ENCODE measurements at places on chromosomes 12 and 14.

DNA sequence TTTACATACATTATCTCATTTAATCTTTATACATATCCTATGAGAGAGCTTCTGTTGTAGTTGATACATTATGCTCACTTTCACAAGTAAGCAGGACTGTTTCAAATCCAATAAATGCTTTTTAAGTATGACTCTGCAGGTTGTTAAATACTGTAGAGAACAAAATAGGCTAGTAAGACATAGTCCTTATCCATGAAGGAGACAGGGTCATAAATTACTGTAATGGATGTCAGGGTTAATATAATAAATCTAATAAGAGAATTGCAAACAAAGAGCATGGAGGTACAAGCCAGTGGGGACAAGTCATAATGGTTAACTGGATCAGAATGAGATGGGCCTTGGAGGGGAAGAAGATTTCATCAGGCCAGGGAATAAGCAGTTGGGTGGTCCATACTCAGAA, 303.8 kb upstream of the RGS6 start:
- no peak for DNase-seq

DNA sequence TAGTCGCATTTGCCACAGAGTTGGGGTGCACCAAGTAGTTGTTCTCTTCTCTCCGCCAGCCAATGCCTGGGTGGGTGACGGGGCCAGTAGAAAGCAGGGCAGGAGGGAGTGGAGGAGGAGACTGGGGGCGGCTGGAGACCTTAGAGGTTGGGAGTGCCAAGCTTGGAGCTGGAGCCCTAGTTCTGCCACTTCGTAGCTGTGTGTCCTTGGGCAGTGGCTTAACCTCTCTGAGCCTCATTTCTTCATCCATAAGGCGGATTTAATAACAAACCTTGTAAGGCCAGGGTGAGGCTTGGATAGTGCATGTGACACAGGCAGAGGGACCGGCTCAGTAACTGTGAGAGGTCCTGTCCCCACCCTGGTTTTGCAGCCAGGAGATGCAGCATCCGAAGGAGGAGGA, 81.1 kb upstream of the LHX5 start:
- no peak for DNase-seq

DNA sequence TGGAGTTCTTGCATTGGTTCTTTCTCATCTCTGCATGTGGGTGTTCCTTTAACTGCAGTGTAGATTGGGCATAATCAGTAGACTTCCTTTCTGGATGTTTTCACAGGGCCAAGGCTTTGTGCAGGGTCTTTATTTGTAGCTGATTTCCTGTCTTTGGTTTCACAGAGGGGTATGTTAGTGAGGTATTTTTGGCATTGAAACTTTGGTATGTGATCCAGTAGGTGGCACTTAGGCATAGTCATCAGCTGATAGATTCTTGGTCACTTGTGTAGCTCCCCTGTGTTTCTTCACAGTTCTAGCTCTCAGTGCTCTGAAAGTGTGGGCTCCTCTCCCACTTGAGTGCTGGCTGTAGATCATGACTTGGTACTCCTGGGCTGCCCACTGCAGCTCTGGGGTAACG, 52.7 kb upstream of the LMO3 start:
- no peak for DNase-seq

GRCh38 chr12:53617700-53618099, 8.5 kb downstream of the ATF7 start:
- DNase-seq, result no peak

- DNase-seq, result no peak
Observed at GRCh38 chr12:93308281-93308680, 69.4 kb upstream of the NUDT4 start.

GRCh38 chr14:99484106-99484505, 2.9 kb downstream of the CCNK start:
- DNase-seq, result no peak

DNA sequence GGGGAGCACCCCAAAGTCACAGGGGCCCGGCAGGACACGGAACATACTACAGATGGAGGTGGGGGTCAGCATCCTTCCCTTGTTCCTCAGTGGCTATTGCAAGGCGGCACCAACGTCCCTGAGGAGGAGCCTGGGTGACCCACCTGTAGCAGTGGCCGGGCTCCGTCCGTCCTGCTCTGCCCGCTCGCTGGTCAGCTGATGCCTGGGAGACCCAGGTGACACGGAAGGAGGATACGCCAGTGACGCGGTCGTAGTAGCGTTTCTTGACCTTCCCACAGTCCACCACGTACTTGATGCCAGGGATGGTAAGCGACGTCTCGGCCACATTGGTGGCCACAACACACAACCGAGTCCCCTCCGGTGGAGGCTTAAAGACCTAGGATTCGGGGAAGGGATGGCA, 24.7 kb downstream of the DHX37 start:
- no peak for DNase-seq

GRCh38 chr12:6936636-6937480, 6.8 kb upstream of the RNU7-1 start:
- DNase-seq, result peak; percentile 63

Measured in stimulated activated CD4-positive, alpha-beta T cell treated with anti-CD3 and anti-CD28 coated beads, Interleukin-1b, Interleukin-23, amount 100 ng/mL, for 4 hours (primary cell).